Stimulated activated naive CD8-positive, alpha-beta T cell treated with anti-CD3 and anti-CD28 coated beads, Interleukin-15, amount 100 ng/mL, for 72 hours (primary cell): ENCODE measurements at places on chromosomes 2 and 18.

- DNase-seq: peak; percentile 83
These were observed 70.0 kb downstream of the MBP start for GRCh38 chr18:77062518-77063003.

- no peak for DNase-seq
These were observed 132.1 kb downstream of the MAIP1 start for GRCh38 chr2:200087451-200087850.

- DNase-seq: no peak
These were observed 96.5 kb upstream of the PIEZO2 start for GRCh38 chr18:11245879-11246278.

DNA sequence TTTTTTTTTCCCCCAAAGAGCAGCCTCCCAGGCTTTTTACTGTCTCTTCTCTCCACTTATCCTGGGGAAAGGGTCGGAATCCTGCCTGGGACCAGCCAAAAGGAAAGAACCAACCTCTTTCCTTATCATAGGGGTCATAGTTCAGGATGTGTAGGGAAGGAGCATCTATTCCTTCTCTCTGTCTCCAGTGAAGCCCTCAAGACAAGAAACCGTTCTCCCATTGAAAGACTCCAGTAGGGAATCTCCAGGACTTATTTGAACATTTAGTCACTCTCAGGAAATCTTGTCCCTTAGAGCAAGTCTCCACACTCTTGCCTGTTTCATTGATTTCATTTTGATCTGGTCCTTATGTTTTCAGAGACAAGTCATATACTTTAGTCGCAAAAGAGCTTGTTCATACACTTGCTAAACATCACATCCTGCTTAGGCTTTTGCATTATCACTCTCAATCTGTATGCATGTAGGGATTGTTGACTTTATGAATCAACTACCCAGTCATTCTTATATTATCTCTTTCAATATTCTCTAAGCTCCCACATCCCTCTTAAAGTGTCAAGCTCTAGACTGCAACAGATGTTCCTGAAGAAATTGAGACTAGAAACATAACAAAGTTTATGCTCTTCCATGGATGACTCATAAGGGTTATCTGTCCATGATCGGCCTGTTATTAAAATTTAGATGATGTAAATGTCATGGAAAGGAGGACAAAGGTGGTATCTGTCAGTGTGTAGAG is 116.2 kb upstream of the ST6GAL2 start:
- DNase-seq: no peak

- DNase-seq: no peak
These were observed 79.4 kb upstream of the TCF7L1 start for GRCh38 chr2:85053802-85054201.

DNA sequence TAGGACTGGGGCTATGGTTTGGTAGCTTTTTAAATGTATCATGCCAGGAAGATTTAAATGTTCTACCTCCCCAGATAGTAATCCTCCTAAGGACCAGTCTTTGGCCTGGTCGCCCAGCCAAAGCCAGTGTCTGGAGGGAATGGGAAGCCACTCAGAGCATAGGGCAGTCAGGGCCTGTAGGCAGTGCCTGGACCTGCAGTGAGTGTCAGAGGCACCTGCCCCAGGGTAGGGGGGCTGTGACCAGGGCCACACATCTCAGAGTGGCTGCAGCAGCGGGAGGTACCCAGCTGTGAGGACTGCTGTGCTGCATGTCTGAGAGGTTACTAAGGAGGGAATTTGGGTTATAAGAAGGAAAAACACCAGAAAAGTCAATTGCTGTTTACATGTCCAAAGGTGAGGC is 57.7 kb downstream of the MYT1L start:
- no peak for DNase-seq

GRCh38 chr18:63869374-63869773 is 18.1 kb upstream of the SERPINB2 start:
- no peak for DNase-seq
